ENCODE measurements at places on chromosomes 11 and 22.

DNA sequence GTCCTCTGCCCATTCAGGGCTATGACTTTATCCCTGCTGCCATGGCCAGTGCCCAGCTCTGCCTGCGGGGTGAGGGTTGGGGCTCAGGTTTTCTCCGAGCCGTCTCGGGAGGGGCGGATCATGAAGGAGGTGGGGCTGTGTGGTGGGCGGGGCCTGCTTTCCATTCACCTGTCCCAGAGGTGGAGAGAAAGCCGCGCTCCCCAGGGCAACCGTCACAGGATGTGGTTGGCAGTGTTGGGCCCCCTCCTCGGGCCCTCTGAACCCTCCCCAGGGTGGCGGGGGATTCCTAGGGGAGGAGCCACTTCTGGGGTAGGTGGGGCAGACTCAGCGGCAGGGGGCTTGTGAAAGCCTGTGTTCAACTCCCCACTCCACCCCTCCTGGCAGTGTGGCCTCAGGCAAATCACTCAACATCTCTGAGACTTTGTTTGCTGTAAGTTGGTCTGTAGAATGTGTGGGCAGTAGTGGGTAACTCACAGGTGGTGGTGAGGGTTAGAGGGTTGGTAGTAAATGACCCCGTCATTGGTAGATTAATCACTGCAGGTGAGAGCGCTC, 50.3 kb downstream of the CD6 start:
- peak; percentile 46 for DNase-seq

DNA sequence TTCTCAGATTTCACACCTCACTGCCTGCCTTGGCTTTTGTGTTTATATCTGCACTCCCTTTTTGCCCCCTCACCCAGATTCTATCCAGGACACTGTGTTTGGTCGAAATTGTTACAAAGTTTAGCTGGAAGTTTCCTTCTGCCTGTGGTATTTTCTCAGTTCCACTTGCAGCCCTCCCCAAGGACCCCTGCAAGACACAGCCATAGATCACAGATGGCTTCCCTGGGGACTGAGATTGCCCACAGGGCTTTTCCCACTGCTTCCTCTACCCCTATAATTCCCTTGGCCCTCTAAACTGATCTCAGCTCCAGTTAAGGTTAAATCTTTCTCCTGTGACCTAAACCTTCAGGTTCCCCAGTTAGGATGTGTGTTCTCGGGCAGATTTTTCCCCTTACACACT, 146.1 kb upstream of the C11orf87 start:
- DNase-seq = no peak

GRCh38 chr11:86182976-86183584, 61.5 kb upstream of the EED start:
- peak; percentile 4 for DNase-seq

GRCh38 chr11:34564807-34565241, 51.2 kb upstream of the ELF5 start:
- no peak for DNase-seq

DNA sequence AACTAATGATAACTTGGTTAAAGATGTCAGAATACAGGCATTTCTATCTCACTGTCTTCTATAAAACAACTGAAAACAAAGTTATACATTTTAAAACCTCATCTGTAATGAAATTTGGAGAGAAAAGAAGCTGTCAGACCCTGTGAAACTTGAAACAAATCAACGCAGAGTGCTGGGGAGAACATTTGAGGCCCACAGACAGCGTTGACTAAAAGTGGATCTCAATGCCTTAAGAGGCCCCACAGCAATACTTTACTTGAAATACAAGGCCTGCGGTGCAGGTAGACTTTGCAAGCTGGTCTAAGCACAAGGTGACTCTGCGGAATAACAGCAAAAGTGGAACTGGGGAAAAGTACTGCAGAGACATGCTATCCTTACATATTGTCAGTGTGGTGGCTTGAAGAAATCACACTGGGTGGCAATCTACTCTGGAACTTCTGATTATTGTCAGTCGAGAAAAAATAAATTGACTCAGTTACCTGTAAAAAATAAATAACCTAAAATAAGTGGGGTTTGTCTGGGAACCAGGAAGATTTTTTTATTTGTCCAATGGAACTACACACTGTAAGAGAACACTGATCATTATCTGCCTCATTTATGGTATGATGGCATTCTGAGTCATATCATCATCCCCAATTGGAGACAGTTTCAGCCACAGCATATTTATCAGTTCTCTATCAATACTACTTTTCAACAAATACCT, 138.9 kb downstream of the LUZP2 start:
- DNase-seq = no peak

DNA sequence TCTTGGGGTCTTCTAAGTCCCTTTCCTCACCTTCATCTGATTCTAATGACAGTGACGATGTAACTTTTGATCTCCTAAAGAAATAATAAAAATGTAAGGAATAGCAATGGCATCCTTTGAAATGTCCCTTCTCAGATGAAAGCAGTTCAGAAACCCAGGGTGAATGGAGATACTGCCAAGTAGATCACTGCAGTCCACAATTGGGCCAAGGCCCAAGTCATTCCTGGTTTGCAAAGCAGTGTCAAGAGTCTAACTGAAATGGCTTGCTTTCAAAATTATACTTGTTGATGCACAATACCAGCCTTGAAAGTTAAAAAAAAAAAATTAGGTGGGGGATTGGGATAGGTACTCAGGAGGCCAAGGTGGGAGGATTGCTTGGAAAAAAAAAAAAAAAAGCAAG, 20.4 kb downstream of the ASCC2 start:
- DNase-seq = no peak

GRCh38 chr11:76567261-76567660, 103.3 kb downstream of the LRRC32 start:
- DNase-seq = no peak

DNA sequence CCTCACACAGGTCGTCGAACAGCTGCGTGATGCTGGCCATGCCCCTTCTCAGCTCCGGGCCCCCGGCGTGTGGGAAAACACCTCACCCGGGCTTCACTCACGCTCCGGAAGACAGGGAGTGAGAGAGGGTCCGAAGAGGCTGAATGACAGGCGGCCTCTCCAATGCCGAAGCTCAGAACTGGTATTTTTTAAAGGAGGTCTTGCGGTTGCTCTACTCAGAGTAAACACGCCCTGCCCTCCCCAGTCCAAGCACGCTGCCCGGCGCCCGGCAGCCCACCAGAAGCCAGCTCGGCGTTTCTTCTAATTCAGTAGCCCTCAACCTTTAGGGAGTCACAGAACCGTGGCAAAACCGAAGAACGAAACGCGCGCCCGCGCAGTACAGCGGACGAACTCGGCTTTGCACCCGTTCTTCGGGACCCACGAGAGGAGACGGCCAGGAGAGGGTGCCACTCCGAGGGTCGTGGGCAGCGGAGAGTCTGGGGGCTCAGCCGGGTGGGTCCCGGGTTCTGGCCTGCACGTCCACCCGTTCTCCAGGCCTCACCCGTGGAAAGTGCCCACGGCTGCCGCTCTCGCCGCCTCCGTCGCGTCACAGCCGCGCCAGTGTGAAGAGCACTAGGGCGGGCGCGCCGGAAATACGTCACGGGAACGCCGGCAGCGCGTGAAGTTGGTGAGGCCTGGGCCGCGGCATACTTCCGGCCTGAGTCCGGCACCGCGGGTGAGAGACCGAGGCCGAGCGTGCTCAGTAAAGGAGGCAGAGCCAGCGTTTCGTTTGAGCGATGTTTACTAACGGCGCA, at the start of gene TUBGCP6:
TSS of gene TUBGCP6 (minus strand) at position 604 of the 794 bp plus-strand sequence. CDS start at position 40, 564 bp downstream.
- DNase-seq = peak; percentile 93
